ENCODE measurements at places on chromosomes 3 and 15.

DNA sequence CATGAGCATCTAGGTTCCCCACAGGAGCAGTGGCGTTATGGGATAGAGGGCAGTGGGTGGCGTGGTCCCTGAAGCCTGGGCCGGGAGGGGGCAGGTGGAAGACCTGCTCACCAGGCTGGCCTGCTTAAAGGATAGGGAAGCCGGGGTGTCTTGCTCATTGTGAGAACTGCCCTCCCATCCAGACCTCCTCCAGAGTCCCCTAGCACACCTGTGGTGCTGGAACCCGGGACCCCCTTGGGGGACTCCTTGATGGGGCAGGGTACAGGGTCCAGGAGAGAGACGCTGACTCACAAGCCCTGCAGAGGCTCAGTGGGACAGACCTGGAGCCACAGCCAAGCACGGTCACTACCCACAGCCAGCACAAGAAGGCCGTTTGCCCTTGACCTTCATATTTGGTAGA, 2.8 kb upstream of the RHCG start:
- DNase-seq: no peak

DNA sequence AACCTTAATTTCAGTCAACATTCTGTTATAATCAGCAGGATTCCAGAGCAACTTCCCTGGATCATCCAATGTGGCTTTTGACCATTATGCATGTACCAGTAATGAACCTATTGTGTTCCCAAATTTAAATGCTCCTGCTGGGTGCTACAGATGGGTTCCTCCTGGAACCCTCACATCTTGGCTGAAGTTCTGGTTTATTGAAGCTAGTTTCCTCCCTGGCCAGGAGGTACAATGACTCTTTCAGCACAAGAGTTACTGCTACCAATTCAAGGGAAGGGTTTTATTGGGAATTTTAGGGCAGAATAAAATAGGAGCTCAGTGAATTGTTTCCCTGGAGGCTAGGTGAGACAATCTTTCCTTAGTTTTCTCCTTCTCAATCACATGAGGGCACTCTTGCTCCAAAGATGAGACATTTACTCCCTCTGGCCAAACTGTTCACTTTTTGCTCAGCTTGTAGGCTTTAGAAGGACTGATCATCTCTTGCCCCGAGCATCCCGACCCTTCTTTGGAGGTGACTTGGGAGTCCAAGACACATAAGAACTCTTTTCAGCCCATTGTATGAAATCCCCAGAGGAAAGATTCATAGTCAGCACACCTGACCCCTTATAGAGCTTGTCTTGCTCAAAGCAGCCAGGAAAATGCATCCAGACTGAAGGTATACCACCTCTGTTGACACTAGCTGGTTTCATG, 8.8 kb upstream of the NPHP3 start:
- peak; percentile 41 for DNase-seq

DNA sequence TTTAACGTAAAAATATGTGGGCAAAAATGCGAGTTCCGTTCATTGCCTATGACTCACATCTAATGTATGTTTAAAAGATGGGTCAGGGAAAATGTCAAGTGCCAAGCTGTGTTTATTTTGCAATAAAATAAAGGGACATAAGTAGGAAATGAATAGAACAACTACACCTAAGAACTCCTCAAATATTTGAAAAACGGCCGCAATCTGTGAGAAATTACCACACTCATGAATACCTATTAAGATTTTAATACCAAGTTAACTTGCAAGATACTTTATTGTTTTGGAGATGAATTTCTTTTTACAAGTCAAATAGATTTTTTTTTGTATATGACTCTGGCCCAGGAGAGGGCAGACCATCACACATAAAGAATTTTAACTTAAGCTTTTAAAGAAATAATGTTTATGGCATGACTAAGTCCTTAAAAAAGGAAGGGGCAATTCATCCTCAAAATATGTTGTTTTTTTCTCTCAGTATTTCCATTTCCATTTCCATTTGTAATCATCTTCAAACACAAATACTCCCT, 152.7 kb downstream of the SUCNR1 start:
- DNase-seq: no peak

- DNase-seq: no peak
Measured at GRCh38 chr3:186915806-186916796, 14.2 kb upstream of the ST6GAL1 start.

DNA sequence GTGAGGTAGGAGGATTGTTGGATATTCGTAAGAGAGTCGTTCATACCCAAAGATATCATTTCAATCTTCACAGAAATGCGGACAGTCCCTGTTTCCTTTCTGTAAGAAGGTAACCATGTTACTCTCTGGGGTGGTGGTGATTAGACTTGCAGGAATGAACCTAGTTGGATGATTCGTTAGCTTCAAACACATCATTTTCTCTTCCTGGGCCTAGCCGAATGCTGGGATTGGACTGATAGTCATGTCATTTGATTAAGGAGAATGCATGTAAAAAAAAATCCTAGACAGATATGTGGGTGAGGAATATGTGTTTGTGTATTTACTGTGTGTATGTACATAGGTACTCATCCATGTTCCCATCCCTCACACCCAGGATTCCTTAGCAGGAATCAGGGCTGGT, 12.4 kb downstream of the SLCO3A1 start:
- no peak for DNase-seq

DNA sequence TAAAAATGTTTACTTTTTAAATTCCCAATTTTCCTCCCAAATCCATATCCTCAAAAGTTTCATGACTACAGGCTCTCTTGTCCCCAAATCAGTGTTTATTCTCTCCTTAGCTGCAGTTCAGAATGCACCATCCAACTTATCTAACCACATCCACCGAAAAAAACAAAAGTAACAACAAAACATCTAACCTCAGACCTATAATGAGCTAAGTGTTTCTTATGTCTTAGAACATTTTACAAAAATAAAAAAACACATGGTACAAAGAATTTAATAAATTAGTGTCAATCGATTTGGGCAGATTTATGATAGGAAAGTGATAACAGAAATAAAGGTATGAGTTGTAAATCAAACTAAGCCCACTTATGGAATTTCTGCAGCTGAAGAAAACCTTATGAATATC, 13.6 kb downstream of the SATB1 start:
- no peak for DNase-seq

GRCh38 chr15:31387479-31388118, 61.0 kb downstream of the KLF13 start:
- peak; percentile 44 for DNase-seq

DNA sequence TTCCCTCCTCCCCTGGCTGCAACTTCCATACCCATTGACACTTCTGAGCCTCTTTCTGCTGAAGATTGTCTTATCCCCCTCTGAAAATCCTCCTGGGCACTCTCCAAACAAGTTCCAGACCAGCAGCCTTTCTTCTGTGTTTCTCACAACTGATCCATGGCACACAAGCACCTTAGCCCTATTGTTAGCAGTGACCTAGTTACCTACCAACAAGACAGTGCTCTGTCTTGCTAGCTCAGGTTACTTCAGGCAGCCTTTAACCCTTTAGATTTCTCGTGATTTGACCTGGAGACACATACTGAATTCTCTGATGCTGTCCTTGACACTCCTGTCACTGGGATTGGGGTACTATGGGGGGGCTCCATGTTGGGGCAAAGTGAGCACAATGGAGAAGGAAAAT, 82.1 kb downstream of the GTF2E1 start:
- no peak for DNase-seq

DNA sequence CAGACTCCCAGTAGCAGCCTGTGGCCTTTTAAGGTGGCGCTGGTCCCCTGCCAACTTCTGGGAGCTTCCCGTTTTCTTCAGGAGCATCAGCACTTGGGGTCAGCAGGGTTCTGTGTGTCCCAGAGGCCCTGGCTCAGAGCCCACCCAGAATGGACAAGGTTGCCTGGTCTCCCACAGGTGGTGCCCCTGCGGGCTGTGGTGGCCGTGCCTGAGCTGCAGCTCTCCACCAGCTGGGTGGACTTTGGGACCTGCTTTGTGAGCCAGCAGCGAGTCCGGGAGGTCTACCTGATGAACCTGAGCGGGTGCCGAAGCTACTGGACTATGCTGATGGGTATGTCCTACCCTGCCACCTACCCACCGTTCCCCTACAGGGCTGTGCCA, 15.5 kb downstream of the ACAA1 start:
- no peak for DNase-seq

GRCh38 chr15:32030795-32031194, 480 bp downstream of the CHRNA7 start:
- DNase-seq: no peak
